AG08395 (cell line): ENCODE measurements at places on chromosomes 3 and 15.

DNA sequence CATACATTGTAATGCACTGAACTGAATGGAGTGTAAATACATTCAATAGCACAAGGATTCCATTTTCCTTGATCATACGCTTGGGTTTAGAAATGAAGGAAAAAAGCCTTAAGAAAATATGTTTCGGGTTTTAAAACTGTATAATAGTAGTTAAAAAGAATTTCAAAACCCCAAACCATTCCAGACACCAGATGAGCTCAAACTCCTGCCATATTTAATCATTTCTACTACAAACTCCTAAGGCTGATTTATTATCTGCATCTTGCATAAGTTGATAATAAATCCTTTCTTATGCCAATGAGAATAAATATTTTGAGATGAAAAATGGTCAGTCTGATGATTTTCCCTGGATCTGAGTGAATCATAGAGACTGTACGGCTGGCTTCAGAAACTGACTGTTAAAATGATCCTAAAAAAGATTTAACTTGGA is 51.0 kb downstream of the NR1D2 start:
- peak; percentile 18 for DNase-seq

- no peak for DNase-seq
These were observed 9.7 kb upstream of the DCLK3 start for GRCh38 chr3:36774052-36774451.

DNA sequence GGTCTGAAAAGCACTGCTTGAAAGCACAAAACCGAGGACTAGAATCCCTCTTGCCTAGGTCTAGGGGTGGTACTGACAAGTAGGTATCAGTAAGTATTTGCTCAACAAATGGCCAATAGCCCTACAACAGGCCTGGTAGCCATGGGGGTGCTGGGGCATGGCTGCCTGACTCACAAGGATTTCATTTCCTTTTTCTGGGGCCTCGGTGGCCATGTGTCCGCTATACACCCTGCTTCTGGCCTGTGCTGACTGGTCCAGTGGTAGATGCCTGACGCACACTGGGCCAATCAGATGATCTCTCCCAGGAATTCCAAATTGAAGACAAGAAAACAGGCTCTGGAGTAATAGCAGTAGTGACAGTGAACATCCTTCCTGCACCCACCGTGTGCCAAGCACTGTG is 29.4 kb downstream of the MELTF start:
- DNase-seq = no peak

DNA sequence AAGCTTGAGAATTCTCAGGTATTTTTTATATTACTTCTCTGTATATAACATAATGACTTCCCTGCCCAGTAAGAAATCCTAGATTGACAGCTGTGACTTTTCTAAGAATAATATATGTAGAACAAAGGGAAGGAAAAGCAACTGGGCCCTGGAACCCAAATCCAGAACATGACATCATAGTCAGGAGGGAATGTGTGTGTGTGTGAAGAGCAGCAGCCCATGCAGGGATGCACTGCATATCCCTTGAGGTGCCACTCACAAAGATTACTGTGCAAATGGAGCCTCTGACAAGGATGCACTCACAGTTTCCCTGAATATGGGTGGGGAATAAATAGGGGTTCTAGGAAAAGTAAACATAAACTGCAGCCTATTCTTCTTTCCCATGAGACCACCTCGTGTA is 279.5 kb downstream of the NEK10 start:
- no peak for DNase-seq

DNA sequence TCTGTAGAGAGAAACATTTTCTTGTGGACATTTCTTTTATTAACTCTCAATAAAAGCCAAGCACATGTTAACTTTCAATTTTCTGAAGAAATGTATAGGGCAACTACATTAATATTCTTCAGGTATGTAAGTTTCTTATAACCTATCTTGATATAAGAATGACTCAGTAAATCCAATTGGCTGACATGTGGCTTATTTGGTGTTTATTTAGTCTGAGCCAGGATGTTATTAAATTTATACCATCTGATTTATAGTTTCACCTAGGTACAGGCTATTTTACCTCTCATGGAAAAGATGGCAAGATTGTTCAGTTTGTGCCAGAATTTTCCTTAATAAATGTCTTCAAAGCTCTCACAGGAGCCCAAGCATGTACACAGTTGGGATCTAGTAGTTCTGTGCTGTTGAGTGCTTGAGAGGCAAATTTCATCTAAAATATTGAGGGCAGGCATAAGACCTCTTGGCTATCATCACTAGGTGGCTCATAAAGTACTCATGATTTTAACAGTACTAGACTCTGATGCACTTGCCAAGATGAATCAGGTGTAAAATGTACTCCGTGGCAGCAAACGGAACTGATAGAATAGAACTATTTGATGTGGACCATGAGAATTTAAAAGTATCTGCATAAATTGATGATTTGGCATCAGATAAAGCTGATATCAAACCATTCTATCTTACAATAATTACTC is 631.9 kb downstream of the RBMS3 start:
- no peak for DNase-seq

- no peak for DNase-seq
These were observed 12.7 kb downstream of the LYSMD4 start for GRCh38 chr15:99720533-99720932.

DNA sequence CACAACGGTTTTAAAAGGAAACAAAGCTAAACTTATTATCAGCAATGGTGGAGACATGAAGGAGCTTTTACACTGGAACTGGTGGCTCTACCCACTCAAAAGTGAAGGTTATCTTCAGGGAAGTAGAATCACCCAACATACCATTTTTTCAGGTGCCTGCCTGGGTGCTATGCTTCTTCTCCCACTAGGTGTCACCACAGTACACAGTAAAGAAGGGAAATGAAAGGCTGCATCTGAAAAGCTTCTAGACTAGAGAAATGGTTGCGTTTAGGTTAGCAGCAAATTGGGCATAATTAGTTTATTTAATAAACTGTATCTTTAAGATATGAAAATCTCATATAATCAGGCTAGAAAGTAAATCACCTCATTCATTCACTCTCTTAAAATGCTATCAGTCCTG is 47.0 kb upstream of the SELENOK start:
- DNase-seq = peak; percentile 69

GRCh38 chr3:183800243-183800863 is 25.0 kb downstream of the MAP6D1 start:
- no peak for DNase-seq

- no peak for DNase-seq
These were observed 31.4 kb downstream of the CMTM6 start for GRCh38 chr3:32471246-32471645.

DNA sequence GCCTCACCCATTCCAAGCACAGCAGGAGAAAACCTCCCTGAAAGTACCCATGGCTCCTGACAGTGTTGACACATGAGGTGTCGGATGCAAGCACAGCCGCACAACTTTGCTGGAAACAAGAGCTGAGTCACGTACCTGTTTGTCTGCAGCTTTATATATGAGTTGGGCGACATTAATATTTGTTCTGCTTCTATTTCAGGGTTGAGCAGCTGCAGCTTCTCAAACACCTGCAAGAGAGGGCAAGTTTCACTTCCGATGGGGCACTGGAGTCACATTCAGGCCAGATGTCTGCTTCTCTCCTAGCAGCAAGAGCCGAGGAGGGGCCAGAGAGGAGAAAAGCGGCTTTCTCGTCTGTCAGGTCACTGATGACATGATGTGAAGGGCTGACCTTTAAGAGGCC is 88.0 kb downstream of the NUP210 start:
- DNase-seq = no peak

GRCh38 chr3:84039099-84039498 is 919.7 kb upstream of the CADM2 start:
- DNase-seq = no peak
